Stimulated activated CD8-positive, alpha-beta memory T cell treated with anti-CD3 and anti-CD28 coated beads, Interleukin-4, amount 100 ng/mL, for 4 hours (primary cell): ENCODE measurements at places on chromosomes 4 and X.

GRCh38 chrX:21156632-21157031, 217.6 kb upstream of the CNKSR2 start:
- DNase-seq: no peak

- DNase-seq: no peak
Measured at GRCh38 chr4:90393215-90393614, 266.0 kb downstream of the CCSER1 start.

DNA sequence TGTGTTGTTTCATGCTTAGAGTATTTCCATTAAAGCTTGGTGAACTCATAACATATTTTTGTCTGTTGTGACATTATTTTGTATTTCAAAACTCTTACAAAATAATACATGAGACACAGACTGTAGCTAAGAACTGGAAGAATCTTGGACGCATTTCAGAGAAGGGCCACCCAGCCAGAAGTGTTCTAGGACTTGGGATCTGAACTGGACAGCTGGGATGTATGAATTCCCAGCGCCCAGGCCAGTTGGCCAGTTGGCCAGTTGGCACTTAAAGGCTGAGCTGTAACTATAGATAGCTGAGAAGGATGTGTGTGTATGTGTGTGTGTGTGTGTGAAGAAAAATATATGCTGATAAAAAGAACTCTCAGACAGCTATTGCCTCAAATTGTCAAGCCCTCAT, 193.4 kb upstream of the GPR101 start:
- no peak for DNase-seq

DNA sequence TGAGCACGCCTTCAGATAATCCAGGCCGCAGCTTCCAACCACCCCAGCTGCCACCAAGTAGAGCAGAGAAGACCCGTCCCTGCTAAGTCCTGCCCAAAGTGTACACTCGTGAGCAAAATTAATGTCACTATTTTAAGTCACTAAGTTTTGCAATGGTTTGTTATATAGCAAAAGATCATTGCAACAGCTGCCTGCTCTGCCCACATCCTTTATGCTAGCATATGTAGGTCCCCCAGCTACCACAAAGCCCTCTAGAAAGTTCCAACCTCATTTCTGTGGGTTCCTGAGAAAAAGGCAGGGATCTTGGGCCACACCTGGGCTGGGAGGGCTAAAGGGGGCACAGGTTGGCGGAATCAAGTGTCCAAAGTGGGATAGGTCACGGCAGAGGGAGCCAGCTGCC, 346.9 kb downstream of the BCOR start:
- no peak for DNase-seq

DNA sequence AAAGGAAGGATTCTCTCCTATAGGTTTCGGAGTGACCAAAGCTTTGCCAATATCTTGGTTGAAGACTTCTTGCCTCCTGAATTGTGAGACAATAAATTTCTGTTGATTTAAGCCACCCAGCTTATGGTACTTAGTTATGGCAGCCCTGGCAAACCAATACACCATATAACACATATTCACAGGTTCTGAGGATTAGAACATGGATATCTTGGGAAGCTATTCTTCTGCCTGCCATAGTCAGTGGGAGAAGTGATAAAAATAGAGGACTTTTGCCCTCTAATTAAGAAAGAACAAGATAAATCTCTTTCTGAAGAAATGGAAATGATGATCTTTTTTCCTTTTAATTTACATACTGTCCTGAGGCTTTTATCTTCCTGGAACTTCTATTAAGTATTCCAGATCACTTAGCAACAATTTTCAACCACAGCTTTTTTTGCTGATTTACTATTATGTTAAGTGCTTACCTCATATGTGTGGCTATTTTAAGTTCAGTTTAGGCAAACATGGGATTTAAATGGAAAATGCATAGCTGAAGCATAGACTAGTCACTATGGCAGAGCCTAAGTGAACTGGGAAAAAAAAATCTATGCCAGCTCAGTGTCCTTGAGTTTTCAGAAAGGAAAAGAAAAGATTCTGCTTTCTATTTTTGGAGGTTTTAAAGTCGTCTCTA, 381.7 kb downstream of the STPG2 start:
- DNase-seq: no peak

- DNase-seq: no peak
Measured at GRCh38 chrX:69123481-69123880, 41.8 kb downstream of the PJA1 start.

GRCh38 chr4:97374526-97374925, 768.8 kb downstream of the STPG2 start:
- DNase-seq: no peak

DNA sequence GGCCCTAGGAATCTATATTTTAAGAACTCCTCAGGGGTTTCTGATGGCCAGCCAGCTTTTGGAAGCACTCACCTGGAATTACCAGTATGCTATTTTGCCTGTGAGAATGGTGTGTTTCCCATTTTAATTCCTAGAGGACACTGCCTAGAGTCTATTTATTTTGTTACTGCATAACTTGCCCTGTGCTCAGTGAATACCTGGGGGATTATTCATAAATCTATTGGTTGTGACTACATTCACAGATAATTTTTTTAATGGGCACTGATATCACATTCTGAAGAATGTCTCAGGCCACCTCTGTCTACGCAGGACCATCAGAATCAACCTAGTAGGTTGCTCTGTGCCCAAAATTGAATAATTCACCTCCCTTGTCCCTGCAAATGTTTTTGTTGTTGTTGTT, 6.7 kb downstream of the ARL13A start:
- no peak for DNase-seq

DNA sequence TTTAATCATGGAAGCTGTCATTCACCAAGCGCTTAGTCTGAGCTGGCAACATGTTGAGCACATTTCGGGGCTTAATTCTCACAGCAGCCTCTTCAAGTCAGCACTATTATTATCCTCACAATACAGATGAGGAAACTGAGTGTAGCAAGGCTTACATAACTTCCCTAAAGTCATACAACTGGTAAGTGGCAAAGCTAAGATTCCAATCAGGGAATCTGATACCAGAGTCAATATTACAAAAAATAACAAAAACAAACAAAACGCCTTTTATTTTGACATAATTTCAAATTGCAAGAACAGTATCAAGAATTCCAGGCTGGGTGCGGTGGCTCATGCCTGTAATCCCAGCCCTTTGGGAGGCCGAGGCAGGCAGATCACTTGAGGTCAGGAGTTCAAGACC, 120.4 kb upstream of the DUSP21 start:
- no peak for DNase-seq

DNA sequence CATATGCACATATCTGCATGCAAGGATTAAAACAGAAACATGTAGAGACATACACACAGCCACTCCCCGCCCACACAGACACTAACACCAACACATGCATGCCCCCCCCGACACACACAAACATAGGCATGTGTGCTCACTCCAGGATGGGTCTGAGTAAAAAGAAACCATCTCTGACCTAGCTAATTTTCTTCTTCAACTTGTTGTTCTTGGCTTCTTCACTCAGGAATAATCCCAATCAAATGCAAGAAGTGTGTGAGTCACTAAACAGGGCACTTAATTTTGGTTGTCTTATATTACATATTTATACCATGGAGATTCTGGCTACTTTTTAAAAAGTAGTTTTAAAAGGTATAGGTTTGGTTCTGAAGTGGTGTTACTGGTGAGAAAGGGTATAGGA, 28.3 kb downstream of the ENOX2 start:
- no peak for DNase-seq

- no peak for DNase-seq
Measured at GRCh38 chr4:161438096-161438495, 725.7 kb downstream of the FSTL5 start.

- no peak for DNase-seq
Measured at GRCh38 chr4:78763251-78763650, 12.9 kb upstream of the BMP2K start.

DNA sequence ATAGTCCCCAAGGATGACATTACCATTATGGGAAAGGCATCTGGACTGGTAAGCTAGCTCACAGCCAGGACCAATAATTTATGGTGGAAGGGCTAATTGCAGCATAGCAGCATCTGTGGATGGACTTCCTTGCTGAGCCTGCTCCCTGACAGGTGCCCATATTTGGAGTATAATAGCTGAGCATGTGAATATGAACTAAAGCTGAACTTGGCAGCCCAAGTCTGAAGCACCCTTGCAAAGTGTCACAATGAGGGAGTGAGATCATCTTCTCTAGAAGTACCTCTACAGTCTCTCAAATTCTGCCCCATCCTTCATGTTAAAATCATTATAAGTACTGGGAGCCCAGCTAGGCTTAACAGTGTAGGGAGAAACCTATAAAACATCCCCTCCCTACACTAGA, 128.2 kb upstream of the INPP4B start:
- DNase-seq: no peak

GRCh38 chr4:84809946-84810345, 156.5 kb downstream of the WDFY3 start:
- no peak for DNase-seq

DNA sequence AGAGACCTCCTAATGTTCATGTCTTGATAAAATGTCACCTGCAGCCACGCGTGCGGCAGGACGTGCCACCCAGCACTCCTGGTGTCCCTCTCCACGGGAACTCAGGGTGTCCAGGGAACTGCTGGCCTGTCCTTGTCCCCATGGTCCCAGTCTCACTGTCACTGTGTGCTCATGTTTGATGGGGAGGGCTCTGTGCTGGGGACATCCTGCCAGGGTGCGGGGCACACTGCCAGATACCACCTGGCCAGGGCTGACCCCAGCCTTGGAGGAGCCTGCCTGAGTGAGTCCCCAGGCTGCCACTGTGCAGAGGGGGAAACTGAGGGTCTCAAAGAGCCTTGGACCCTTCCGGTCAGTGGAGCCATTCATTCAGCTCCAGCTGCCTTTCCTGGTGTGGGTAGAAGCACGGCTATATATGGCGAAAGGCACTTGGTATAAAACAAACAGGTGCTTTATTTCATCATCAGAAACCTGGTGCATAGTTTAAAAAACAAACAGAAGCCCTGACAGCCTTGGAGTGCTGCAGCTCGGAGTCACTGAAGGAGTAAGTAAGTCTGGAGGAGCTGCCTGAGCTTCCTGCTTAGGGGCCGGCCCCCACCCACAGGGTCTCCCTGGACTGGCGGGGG, 33.0 kb downstream of the NOP14 start:
- DNase-seq: no peak

DNA sequence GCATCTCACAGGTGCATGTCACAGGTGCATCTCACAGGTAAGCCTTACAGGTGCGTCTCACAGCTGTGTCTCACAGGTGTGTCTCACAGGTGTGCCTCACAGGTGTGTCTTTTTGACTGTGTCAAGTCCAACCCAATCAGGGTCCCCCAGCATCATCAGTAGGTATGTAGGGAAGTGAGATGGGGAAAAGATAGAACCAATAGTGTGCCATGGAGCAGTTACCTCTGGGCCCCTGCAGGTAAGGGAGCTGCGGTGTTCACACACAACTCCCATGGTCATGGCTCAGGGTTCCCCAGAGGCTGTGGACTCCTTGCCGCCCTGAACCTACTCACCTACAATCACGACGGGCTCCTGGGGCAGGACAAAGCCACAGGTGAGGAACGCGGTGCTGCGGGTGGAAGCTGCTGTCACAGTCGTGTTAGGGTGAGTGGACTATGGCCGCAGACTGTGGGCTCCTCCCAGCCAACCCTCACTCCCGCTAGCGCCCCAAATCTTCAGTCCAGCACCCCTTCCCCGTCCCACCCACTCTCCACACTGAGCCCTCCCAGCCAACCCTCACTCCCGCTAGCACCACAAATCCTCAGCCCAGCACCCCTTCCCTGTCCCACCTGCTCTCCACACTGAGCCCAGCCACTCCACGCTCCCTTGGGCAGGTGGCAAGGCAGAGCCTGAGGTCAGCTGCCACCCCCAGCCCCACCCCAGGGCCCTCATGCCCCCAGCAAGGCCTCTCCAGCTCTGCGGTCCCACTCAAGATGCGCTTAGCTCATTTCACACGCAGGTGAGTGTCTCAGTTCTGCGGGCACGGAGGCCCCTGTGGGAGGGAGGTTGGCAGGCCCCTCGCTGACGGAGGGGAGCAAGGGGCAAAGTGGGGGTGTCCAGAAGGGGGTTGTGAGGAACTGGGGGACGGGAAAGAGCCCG, 2.1 kb upstream of the PDE6B start:
- DNase-seq: no peak

DNA sequence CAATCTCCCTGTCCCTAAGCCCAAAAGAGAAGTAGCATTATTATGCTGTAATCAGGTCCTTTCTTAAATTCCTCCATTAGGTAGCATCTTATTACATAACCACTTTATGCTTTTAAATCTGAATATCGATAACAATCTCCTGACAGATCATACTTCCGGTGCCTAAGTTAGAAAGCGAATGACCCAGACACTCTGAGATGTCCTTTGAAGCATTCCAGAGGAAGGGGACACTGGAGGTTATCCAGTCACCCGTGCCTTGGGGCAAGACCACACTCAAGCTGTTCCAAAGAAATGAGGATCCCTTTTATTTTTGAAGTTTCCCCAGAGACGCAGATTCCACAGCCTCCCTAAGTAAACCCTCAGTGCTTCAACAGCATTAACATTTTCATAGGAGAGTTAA, 125.7 kb downstream of the PALLD start:
- DNase-seq: no peak

DNA sequence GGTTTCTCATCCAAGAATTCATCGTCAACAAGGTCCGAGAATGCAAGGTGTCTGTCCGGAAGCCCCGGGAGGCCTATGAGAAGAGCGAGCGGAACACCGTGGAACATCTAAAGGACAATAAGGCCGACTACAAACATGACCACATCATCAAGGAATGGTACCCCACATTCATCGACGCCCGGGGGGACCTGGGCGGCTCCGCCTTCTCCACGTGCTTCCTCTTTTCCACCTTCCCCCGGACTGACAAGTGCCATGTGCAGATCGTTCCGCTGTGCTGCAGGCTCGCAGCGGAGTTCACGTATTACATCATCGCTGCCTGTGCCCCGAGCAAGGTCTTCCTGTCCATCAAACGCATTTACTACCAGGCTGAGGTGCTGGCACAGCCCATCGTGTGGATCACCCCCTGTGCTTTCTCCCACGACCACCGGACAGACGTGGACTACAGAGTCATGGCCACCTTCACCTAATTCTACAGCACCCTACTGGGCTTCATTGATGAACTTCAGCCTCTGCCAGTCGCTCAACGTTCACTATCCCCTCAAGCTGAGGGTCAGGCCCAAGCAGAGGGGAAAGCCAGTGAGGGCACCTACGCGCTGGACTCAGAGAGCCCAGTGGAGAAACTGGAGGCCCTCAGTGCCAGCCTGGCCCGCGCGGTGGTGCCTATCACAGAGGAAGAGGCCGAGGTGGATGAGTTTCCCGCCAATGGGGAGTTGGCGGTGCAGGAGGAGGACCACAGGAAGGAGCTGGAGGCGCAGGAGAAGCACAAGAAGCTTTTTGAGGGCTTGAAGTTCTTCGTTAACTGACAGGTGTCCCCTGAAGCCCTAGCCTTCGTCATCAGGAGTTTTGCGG, 125.9 kb upstream of the PABPC4L start:
- DNase-seq: no peak

- no peak for DNase-seq
Measured at GRCh38 chrX:148672517-148672916, 172.1 kb downstream of the AFF2 start.
